ENCODE measurements at places on chromosomes 2 and 18.

- DNase-seq = no peak
Measured at GRCh38 chr2:234678711-234679110, 181.8 kb upstream of the ARL4C start.

- DNase-seq = no peak
Measured at GRCh38 chr2:107091163-107091864, 205.3 kb upstream of the ST6GAL2 start.

GRCh38 chr2:176177580-176178037 is 10.9 kb upstream of the HOXD1 start:
- DNase-seq = no peak

DNA sequence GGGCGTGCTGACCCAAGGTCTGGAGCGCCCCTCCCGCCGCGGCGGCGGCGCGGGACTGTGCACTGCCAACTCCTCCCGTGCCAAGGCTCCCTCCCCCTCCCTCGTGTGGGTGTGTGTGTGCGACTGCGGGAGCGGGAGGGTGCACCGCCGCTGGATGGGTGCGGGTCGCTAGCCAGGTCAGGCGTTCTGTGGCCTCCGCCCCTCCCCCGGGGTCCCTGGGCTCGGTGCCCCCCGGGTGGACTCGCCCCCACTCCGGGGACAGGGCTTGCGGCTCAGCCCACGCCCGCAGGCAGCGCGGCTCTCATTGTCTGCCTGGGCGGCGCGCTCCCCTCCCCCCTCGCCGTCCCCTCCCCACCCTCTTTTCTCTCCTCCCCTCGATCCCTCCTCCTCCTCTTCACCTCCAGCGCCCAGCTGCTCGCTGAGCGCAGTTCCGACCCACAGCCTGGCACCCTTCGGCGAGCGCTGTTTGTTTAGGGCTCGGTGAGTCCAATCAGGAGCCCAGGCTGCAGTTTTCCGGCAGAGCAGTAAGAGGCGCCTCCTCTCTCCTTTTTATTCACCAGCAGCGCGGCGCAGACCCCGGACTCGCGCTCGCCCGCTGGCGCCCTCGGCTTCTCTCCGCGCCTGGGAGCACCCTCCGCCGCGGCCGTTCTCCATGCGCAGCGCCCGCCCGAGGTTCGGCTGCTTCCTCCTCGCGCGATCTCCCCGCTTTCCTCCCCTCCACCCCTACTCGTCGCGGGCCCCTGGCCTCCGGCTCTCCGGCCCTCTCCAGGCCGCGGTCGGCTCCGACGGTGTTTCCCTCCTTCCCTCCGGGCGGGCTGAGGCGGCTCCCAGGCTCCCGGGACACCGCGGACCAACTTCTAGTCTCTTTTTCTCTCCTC is at the start of gene GATA6:
TSS of gene GATA6 (plus strand) at position 579 of the 878 bp plus-strand sequence. CDS start 1,556 bp downstream, outside the sequence.
- DNase-seq = no peak

GRCh38 chr2:100581277-100581612 is 18.5 kb downstream of the PDCL3 start:
- no peak for DNase-seq

- DNase-seq = no peak
Measured at GRCh38 chr2:180311-180710, 83.5 kb downstream of the SH3YL1 start.

- DNase-seq = no peak
Measured at GRCh38 chr2:20175267-20175666, 49.7 kb downstream of the SDC1 start.

DNA sequence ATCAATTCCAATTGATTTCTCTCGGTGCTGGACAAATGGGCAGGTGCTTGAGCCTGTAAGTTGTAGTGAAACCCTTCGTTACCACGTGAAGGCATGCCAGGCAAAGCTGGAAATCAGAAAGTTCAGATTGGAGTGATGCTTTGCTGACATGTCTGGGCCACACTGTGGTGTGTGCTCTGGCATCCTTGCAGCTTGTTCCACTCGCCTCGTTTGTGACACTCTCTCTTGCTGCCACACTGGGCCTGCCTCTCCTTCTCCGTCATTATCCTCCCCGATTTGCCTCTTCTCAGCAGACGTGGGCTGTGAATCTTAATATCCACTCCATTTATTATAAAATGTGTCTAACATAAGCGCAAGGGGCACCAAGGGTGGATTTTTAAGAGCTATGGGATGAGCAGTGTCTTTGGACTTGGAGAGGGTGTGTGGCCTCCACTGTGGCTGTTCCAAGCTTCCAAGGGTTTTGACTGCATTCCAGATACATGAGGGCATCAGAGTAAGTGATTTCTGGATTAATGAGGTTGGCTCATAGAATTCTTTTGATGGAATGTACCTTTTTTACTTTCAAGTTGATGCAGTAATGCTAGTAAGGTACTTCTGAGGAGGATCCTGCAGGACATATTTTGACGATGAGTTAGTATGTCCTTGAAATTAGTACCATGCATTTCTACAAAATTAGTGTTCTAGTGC is 238.8 kb downstream of the TPGS2 start:
- DNase-seq = no peak

- no peak for DNase-seq
Measured at GRCh38 chr2:111186121-111186715, 65.5 kb downstream of the BCL2L11 start.

- DNase-seq = no peak
Measured at GRCh38 chr2:217835931-217836891, 166.6 kb downstream of the TNS1 start.

DNA sequence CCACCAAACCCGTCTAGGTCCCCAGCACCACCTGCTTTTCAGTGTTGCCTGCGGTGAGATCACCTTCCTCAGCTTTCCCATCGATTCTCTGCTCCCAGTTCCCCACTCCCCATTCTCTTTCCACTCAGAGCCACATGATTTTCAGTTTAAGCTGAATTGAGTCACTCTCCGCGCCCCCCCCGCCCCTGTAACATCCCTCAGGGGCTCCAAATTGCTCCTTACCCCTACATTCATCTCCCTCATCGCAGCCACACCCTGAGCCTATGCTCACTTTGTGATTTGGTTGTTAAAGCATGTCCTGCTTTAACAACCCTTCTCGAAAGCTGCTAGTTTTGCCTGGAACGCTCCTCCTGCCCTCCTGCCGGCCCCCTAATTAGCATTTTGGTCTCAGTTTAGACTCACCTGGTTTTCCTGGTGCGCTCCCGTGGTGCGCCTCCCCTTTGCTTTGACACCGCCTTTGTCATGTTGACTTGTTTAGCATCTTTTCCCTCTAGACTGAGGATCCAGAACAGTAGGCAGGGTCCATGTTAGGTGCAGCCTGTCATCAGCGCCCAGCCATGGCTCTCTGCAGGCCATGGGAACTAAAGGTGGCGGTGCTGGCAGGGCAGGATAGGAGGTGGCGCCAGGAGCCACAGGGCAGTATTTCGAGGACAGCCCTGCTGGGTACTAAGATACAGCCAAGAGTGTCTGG is 60.8 kb downstream of the ST3GAL5 start:
- no peak for DNase-seq

GRCh38 chr2:30204281-30204680 is 27.1 kb upstream of the LBH start:
- DNase-seq = no peak

GRCh38 chr2:66443979-66444861 is 9.3 kb downstream of the MEIS1 start:
- no peak for DNase-seq

DNA sequence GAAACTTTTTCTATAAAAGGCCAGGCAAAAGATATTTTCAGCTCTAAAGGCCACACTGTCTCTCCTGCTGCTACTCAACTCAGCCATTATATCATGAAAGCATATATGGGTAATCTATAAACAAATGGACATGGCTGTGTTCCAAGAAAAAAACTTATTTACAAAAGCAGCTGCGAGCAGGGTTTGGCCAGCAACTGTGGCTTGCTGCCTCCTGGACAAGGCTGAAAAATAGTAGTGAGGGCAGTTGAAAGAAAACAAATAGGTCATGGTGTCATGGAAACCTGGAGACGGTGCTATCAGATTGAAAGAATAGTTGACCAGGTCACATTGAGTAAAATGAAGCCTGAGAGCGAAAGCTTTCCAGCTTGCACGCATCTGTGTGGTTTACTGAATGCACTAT is 89.2 kb upstream of the LRATD1 start:
- no peak for DNase-seq

DNA sequence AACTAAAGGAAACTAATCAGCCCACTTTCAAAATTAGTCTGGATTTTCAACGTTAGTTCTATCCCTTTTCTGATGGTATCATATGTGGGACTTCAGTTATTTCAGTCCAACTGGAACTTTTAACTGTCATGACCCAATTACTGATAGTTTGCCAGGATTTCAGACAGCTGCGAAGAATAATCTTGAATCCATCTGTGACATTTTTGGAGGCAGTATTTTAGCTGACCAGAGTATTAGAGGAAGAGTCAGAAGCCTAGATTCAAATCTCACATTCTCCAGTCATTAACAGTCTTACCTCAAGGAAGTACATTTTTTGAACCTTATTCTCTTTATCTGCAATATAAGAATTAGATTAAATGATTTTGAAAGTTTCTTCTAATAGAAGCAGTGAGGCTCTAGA is 81.3 kb downstream of the PTRHD1 start:
- no peak for DNase-seq

GRCh38 chr2:143994961-143995360 is 525.0 kb downstream of the ZEB2 start:
- DNase-seq = no peak

DNA sequence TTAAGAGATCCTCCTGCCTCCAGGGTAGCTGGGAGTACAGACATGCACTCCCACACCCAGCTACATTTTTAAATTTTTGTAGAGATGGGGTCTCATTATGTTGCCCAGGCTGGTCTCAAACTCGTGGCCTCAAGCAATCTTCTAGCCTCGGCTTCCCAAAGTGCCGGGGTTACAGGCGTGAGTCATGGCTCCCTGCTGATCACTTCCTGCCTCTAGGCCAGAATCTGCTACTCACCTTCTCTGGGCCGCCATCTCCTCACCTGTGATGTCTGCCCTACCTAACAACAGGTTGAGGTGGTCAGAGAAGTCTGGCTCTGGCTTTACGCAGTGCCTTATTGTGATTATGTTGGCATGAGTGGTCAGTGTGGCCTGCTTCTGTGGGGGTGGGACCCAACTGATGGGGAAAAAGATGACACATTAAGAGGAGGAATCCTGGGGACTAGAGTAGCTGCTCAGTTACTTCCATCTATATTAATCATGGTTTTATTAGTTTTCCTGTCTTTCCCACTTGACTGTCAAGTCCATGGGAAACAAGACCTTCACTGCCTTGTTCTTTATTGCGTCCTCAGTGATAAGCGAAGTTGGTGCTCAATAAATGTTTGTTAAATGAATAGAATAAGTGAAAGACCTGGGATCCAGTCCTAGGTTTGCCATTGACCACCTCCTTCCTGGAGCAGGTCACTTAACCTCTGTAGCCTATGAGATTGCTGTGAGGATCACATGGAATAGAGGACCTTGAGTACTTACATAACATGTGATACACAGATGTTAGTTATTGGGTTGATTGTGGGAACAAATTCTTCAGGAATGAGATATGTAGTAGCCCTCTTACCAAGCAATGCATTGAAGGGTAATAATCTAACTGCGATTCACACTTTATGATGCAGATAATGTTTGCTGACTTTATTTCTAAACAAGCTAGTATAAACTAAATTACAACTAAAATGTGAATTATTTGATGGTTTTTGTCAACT is 15.7 kb downstream of the KCTD1 start:
- DNase-seq = no peak

- no peak for DNase-seq
Measured at GRCh38 chr2:135783439-135783838, 41.8 kb downstream of the UBXN4 start.

- DNase-seq = no peak
Measured at GRCh38 chr18:55780586-55781071, 192.6 kb upstream of the TCF4 start.

DNA sequence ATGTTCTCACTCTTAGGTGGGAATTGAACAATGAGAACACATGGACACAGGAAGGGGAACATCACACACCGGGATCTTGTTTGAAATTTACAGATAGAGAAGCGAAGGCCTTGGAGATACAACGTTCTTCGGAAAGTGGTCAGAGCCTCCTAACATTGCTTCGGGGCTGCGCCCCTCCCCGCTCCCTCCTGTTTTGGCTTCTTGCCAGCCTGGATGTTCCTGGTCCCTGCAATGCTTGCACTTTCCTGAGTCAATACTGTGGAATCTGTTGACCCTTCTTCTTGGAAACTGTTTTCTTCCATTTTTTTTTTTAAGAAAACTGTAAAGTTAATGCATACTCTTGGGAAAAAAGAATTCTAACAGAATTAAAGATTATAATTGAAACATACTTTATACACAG is 360.8 kb downstream of the SOCS6 start:
- DNase-seq = no peak

GRCh38 chr18:12038082-12038638 is 55.5 kb upstream of the ANKRD62 start:
- no peak for DNase-seq

DNA sequence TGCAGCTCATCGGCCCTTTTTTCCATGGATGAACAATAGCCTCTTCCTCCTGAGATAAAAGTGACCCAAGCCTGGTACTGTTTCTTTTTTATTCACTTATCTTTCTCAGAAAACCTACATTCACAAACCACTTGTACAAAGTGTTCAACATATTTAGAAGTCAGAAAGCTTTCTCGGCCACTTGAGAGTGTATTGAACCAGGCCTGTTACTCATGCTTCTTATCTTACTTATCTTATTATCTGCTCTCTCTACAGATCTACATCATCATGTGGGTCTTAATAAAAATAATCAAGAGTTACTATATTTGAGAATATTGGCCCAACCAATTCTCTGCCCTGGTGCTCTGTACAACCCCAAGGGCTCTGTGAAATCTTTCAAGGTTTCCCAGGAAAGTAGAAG is 242.1 kb downstream of the MREG start:
- DNase-seq = no peak

DNA sequence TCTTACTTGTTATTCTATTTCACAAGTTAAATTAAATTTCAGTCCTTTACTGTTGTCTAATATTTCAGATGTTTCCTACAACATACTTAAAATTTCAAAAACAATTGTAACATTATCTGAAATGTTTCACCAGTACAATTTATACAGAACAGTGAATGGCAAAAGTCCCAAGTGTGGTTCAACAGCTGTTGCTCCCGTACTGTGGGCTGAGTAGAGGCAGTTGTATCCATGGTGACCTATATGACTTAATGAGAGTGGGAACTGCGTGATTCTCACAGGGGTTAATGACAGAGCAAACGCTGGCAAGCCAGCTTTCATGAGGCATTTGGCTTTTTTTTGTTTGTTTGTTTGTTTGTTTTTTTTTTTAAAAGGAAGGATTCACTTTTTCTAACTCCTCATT is 5.3 kb upstream of the PLCL1 start:
- DNase-seq = no peak

DNA sequence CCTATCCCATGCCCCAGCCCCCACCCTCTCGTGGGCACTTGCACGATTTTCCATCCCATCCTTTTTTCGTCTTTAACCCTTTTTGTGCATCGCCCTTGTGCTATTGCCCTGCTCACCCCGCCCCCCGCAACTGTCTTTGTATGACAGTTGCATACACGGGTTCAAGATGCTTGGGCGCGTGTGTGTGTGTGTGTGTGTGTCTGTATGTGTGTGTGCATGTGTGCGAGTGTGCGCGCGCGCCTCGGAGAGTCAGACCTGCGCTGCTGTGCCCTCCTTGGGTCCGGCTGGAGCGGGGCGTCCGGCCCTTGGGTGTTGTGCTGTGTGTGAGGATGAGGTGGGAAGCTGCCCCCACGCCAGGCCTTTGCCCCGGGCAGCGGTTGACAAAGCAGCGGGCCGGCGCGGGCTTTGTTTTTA is 230.7 kb downstream of the HAUS1 start:
- no peak for DNase-seq
